ENCODE measurements at places on chromosomes 2 and 18.

GRCh38 chr2:239677453-239678185 lies 276.8 kb upstream of the HDAC4 start:
- no peak for DNase-seq

DNA sequence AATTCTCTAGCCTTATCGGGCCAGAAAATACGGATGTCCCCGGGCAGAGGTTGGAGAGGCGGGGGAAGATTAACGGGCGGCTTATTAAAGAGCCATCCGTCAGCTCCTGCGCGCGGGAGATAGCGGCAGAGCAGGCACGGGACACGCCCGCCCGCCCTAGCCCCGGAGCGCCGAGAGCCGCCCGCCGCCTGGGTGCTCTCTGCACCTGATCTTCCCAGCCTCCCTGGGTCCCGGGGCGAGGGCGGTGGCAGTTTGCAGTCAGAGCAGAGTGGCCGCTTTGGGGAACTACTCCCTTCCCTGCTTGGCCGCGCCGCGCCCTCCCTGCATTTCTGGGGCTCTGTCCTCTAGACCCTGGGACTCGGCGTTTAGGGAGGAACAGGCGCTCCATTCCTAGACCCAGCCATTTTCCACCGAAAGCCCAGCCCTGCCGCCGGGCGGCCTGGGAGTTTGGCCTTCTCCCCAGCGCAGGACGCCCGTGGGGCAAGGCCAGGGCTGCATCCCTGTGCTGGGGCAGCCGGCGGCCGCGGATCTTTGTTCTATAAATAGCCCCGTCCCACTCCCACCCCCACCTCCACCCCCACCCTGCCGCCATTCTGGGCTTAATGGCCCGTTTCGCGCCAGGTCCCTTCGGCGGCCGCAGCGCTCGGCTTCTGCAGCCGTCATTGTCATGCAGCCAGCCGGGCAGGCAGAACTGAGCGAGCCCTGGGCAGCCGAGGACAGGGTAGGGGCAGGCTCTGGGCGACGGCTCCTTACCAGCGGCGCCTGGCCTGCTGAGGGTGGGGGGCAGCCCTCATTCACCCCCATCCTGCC lies 6.6 kb downstream of the GAD1 start:
- DNase-seq = no peak

- no peak for DNase-seq
Observed at GRCh38 chr18:45528712-45529336, 86.5 kb upstream of the SLC14A2 start.

DNA sequence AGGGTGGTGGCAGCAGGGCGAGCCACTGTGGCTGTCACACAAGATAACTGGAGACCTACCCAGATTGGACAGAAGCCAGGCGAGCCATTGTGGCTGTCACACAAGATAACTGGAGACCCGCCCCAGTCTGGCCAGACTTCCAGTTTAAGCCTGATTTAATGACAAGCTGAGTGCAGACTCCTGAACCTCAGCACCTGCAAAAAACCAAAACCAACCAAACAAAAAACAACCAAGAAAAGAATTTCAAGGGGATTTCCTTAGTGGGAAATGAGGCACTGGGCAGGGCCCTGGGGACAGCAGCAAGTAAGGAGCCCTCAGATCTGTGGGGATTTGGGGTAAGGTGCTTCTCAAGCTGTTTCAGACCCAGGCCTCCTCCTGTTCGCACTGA lies 95.2 kb upstream of the BOD1L2 start:
- DNase-seq = no peak

DNA sequence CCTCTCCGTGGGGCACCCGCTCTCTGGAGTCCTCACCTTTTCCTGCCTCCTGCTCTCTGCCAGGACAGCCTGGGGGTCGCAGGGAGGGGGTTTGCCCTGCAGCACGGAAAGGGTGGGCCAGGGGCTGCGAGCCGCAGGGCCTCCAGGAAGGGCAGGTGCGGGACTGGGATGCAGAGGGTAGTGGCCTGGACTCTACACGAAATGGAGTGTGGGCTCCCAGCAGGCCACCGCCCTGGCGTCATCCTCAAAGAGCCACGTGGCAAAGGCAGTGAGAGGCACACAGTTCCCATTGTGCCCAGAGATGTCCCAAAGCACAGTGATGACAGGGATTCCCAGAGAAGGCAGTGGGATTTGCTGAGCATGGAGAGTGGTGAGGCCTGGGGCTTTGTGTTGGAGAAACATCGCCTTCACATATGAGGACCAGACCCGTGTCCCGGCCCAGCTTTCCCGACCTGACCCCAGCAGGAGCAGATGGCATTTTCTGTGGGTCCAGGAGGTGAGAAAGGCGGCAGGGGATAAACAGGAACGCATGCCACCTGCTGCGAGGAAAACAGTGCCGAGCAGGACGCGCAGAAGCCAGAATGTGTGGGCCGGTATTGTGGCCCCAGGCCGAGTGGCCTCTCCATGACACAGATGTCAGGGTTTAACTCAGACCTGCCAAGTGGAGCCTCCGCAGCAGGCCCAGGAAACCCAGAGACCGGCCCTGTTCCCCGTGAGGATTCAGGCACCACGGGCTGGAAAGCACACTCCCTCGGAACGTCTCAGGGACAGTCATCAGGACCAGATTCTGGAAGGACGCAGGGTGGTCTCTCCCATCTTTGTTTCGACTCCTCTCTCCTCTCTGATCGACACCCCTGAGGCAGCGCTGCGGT lies 855.5 kb upstream of the SALL3 start:
- no peak for DNase-seq

- DNase-seq = no peak
Observed at GRCh38 chr2:39483534-39483933, 46.4 kb upstream of the MAP4K3 start.

GRCh38 chr2:239879423-239880084 lies 145.6 kb downstream of the NDUFA10 start:
- no peak for DNase-seq

DNA sequence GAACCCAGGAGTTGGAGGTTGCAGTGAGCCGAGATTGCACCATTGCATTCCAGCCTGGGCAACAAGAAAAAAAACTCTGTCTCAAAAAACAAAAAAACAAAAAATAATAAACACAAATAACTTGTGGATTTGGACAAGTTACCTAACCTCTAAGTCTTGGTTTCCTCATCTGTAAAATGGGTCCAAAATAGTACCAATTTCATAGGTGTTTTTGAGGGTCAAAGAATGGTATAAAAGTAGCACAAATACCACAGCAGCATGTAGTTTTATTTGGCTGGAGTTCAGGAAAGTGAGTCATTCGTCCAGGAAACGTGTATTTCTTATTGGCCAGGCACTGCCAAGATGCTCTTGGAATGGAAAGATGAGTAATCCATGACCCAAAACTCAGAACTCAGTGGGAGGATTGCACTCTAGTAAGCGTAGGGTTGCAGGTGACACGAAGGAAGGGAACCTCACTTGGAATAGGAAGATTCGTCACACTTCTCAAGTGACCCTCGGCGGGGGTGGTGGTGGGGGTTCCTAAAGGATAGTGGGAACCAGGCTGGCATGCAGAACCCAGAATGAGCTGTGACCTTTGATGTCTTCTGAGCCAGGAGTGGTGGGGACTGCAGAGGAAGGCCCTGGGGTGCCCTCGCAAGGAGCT lies 24.4 kb downstream of the GRHL1 start:
- DNase-seq = no peak

DNA sequence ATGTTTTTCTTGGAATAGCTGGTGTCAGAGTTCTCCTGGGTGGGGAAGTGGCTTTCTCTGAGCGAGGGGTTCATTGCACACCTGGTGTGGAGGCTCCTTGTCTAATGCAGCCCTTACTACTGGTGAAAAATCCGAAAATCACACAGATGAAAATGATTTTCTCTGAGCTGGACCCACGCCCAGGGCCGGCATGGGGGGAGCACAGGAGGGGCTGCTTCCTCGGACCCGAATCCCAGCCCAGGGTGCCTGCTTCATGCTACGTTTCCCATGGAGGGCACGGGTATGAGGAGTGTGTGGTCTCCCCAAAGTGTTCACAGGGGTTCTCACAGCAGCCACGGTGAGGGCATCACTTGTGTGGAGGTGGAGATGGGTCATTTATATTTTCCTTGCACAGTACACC lies 288.0 kb upstream of the HDAC4 start:
- no peak for DNase-seq

DNA sequence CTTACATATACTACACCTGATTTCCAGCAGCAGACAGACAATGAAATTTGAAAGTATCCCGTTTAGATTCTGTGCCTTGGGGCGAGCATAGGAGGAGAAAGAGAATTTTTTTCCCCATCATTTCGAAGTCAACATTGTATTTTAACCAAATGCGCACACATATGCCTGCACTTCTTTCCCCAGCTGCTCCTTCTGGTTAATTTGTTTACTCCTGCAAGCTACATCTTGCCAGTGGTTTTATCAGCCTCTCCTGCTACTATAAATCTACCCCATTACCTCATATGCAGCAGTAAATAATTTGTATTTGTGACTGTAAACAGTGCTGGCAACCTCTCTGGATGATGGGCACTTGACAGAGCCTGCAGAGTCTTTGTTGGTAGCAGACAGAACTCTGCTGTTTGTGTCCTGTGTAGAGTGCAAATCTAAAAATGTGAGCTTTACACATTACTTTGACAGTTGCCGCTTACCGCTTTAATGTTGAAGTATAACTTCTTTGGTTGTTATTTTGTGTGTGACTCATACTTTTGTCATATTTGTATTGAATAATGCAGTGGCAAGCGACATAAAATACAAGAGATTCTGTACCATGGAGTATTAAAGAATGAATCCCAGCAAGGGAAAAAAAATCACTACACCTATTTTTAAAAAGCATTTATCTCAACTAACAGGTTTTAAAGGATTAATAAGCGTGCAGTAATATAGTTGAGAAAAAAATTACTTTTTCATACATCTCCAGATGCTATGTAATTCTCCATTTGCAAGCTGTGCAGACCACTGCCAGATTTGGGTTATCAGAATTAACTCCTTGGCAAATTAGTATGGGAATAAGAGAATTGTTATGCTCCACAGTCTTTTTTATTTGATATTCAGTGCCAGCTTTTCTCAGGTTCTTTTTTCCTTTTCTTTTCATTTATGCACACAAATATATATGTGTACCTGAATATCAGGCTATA lies 536.8 kb downstream of the XIRP2 start:
- no peak for DNase-seq

DNA sequence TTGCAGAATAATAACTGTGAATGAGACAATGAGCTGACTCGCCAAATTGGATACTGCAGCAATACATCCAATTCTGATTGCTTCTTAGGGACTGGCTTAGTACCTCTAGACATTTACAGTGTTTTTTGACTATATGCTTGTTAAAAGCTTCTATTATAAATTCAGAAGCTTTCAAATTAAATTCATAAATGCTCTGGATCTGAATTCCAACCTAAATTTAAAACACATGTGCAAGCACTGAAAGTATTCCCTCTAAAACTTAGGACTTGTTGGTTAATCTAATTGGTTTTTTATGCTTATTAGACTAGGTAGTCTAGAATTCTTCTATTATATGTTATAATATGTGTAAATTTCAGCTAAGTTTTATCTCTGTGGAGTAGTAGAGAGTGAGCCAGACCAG lies 306.9 kb downstream of the CPS1 start:
- DNase-seq = no peak

DNA sequence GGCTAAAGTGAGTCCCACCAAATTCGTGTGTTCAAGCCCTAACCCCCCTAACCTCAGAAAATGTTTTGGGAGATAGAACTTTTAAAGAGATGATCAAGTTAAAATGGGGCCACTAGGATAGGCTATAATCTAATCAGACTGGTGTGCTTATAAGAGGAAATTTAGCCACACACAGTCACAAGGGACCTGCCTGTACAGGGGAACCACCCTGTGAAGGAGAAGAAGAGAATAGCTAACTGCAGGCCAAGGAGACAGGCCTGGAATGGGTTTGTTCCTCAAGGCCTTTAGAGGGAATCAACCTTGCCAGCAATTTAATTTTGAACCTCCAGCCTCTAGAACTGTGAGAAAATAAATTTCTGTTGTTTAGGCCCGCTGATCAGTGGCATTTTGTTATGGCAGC lies 36.0 kb upstream of the TANK start:
- no peak for DNase-seq

GRCh38 chr2:170144761-170145160 lies 33.2 kb upstream of the MYO3B start:
- no peak for DNase-seq

DNA sequence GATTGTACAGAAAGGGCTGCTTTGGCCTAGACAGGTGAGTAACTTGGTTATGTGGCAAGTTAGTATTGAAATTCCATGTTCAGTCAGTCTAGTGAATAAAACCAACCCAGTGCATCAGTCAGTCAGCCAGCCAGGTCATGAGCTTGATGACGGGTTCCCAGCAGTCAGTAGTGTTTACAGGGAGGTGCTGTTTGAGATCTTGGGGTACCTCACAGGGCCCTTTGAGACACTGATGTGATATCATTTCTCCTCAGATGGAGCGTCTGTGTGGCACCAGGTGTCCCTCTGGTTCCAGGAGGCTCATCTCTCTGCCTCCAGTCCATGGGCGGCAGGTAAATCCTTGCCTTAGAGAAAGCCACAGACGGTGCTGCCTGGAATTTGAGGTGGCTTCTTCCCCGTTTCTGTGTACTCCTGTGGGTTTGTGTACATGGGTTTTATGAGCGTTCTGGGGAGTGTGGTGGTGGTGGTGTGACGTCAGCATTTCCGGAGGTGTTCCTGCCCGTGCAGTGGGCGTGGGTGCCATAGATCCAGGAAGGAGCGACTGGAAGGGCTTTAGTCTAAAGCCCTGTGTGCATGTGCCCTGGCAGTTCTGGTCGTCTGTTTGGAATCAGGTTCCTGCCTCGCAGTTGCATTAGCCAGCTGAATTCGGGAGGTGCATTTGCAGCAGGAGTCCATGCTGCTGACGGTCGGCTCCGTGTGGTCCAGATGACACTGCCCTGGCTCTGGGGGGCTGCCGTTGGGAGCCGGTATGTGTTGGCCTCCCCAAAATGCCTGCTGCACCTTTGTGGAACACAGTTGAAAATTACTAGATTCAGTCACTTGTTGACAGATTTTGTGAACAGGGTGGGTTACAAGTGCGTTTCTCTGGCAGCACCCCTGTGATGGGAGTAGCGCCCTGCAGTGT lies 2.1 kb downstream of the CTDP1 start:
- DNase-seq = no peak

GRCh38 chr2:191521608-191522208 lies 156.2 kb upstream of the NABP1 start:
- DNase-seq = no peak

DNA sequence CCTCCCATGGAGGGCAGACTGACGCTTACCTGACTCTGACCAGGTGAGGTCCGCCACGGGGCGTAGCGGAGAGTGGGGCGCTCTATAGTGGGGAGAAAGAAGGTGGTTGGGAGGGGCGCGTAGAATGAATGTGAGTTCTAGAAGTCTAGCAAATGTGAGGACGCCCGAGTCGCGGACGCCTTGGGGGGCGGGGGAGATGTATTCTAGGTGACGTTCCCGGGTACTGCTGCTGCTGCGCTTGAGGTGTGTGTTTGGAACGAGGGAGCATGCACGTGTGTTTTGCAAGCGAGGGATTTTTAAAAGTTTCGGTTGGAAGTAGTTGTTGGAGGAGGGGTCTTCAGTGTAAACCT lies 758 bp downstream of the RIF1 start:
- no peak for DNase-seq

GRCh38 chr18:2618009-2618408 lies 37.5 kb upstream of the SMCHD1 start:
- no peak for DNase-seq

DNA sequence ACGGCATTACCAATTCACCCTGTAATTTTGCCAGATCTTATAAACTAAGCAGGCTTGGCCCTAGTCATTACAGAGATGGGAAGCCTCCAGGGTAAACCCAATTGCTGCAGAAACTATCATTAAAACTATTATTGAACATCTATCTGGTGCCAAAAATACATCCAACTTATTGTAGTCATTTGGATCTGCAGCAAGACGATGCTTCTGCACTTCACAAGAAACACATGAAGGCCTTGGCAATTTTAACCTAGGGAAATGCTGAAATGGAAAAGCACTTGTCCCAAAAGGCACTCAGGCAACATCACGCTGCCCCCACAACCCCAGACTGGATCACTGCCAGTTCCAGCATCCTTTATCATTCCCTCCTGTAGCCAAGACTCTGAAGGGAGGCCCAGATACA lies 85.3 kb upstream of the ACVR2A start:
- no peak for DNase-seq

All from iPS DF 6.9 (cell line).